Kasumi-1 (cell line): ENCODE measurements at places on chromosomes 4 and X.

GRCh38 chr4:106266201-106266600 lies 49.8 kb downstream of the TBCK start:
- peak; percentile 84 for DNase-seq

DNA sequence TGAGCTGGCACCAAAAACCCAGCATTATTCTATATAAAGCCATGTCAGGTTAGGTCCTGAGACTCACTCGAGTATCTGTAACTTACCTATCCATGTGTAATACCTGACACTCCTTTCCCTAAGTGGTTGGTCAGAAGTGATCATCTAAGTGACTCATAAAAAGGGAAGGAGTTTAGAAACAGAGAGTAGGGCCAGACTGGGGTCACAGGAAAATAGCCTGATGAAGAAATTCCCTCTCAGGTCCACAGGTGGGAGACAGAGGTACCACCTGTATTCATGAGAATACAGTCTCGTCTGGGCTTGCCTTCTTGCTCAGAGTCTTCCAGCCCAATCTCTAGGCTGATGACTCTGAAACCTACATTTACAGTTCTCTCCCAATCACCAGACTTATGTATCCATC lies 161.8 kb upstream of the MAP3K15 start:
- DNase-seq = no peak

- no peak for DNase-seq
These were observed 166.4 kb downstream of the PARM1 start for GRCh38 chr4:75099321-75099720.

DNA sequence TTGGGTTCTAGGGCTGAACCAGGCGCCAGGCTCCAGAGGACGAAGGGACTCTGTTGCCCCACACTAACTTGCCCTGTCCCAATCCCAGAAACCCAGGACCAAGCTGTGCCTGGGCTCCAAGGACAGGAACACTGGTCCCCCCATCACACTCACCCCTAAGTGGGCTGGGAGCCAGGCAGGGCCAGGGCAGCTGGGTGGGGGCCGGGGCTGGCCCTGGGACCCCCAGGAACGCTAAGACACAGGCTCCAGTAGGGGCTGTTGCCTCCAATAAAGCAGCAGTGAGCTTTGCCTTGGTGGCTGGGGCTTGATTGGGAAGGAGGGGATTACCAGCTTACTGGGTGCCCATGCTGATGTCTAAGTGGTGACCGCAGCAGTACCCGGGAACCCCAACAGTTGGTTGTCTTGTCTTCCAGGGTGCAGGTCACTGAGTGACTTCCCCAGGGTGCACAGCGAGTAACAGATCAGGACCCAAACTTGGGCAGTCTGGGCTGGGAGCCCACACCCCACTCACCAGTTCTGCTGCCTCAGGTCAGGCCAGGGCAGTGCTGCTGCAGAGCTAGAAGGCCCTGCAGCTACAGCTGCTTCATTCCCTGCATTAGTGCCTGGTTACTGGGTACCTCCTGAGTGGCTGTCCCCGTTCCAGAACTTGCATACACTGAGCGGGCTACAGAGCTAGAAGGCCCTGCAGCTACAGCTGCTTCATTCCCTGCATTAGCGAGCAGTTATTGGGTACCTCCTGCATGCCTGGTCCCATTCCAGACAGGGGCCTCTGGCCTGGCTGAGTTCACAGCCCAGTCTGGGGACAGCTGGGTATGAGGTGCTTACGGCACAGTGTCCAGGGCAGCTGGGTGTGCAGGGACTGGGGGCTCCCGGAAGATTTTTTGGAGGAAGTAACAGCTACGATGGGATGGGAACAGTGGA lies 9.4 kb upstream of the ADD1 start:
- no peak for DNase-seq

- no peak for DNase-seq
These were observed 956.9 kb upstream of the NDST4 start for GRCh38 chr4:116070283-116070682.

- no peak for DNase-seq
These were observed 309.5 kb upstream of the CPXCR1 start for GRCh38 chrX:88437563-88437962.

GRCh38 chr4:107115185-107115847 lies 79.2 kb upstream of the DKK2 start:
- DNase-seq = no peak

- peak; percentile 8 for DNase-seq
These were observed 799.5 kb downstream of the RPA4 start for GRCh38 chrX:97682991-97683840.

DNA sequence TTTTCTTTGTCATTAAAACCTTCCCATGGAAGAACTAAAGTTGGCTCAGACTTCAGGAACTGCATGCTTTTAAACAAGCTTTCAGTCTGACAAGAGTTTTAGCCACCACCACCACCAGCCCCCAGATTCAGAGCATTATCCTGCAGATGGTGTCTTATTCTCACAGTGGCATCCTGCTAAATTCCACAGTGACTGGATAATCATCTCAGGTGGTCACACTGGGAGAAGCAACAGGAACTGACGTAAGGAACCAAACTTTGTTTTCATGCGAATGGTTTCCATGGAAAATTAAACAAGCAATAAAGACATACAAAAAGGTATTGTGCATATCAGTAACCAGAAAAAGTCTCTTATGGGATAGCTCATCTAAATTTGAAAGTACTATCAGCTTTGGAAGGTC lies 370.7 kb downstream of the FBXW7 start:
- no peak for DNase-seq

DNA sequence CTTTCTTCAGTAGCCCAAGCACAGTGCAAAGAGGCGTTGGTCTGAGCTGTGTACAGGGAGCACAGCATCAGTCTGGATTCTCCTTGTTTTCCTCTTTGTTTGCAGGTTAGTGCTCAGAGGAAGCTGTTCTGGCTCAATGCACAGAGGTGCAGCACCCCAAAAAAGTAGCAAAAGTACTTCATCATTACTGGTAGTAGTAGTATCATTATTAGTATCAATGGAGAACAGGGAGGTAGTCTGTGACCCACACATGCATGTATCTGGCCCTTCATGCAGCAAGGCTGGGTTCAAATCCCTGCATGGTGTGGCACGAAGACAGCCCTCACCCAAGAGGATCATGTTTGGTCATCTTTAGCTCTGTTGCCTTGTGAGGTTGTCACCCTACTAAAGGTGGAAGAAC lies 68.7 kb downstream of the CXXC4 start:
- no peak for DNase-seq

DNA sequence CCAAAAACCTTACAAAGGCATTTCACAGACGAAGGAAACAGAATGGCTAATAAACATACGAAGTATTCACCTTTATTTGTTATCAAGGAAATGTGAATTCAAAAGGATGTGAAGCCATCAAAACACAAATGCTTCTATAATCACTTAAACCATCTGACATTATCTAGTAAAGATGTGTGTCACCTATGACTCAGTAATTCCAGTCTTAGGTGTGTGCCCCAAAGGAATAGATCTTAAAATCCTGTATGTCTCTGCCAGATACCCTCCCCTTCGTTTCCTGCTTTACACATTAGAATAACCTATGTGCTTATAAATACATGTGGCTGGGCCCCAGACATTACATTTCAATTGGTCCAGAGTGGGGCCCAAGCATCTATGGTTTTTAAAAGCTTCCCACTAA lies 41.8 kb upstream of the CEP135 start:
- no peak for DNase-seq

- peak; percentile 53 for DNase-seq
These were observed 124.2 kb upstream of the MBNL3 start for GRCh38 chrX:132612821-132613564.

DNA sequence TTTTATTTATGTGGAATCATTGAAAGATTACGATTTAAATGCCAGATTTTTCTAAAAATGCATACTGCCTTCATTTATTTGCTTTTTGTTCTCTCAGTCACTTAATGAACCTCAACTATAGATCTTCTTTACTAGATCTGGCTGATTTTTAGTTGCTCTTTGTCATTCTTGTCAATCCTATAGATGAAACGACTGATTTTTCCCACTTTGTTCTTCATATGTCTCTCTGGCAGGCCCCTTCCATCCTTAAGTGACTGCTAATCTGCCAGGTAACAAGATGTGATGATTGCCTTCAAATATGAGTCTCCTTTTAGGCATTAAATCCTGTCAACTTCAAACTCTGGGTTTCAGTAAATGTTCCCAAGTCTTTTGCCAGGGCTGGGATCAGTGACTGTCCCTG lies 61.0 kb downstream of the ALG13 start:
- no peak for DNase-seq

- DNase-seq = no peak
These were observed at the start of gene ASMTL for GRCh38 chrX:1452516-1453394. Gene ASMTL, minus strand, starts transcription at chrX:1452909. Its CDS starts 69 bp downstream, at chrX:1452840.

DNA sequence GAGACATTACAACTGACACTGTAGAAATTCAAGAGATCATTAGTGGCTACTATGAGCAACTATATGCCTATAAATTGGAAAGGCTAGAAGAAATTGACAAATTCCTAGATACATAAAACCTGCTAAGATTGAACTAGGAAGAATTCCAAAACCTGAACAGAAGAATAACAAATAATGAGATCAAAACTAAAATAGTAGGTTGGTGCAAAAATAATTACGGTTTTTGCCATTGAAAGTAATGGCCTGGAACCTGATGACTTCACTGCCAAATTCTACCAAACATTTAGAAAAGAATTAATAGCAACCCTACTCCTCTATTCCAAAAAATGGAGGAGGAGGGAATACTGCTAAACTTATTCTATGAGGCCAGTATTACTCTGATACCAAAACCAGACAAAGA lies 824.9 kb downstream of the KLHL13 start:
- DNase-seq = no peak

DNA sequence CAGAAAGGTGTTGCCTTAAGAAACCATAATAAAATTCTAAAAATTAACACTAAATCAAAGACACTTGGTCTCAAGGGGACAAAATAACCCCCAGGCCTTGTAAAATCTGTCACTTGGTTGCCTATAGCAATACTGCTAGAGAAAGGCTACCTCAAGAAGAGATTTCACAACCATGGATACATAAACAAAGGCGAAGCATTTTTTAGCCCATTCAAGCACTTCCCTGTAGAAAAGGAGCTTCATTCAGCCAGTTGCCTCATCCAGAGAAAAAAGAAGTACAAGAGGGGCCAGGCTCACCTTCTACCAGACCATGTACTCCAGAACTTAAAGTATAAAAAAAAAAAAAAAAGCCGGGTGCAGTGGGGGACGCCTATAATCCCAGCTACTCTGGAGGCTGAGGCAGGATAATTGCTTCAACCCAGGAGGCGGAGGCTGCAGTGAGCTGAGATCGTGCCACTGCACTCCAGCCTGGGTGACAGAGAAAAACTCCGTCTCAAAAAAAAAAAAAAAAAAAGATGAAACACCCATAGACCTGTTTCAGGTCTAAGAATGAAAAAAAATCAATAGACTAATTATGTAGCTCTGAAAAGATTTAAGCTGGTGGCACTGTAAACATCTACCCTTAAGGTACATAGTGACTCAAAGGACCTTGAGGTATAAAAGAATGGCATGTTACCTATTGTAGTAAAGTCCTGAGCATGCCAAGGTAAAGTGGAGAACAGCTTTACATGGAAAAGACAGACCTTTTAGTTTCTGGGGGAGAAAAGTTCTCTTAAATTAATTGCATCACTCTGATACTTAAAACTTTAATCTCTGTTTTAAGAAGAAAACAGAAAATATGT lies 18.0 kb downstream of the RUFY3 start:
- DNase-seq = no peak

DNA sequence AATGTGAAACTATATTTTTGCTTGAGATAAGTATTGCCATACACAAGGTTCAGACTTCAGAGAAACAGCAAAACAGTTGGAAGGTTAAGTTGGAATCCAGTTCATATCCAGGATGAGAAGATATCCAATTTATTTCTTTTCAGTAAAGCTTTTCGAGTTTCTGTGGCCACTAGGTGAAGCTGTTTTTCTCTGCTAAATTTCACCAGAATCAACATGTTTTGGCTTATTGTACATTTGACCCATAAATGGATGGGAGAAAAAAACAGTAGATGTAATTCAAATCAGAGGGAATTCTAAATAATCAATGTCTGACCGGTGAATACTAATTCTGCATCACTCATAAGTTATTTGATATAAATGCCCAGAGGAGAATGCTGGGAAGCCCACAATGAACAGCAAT lies 9.1 kb upstream of the METTL14 start:
- no peak for DNase-seq

GRCh38 chr4:73698217-73698616 lies 42.2 kb upstream of the CXCL8 start:
- DNase-seq = no peak

GRCh38 chrX:11672213-11672612 lies 6.5 kb upstream of the ARHGAP6 start:
- DNase-seq = no peak

DNA sequence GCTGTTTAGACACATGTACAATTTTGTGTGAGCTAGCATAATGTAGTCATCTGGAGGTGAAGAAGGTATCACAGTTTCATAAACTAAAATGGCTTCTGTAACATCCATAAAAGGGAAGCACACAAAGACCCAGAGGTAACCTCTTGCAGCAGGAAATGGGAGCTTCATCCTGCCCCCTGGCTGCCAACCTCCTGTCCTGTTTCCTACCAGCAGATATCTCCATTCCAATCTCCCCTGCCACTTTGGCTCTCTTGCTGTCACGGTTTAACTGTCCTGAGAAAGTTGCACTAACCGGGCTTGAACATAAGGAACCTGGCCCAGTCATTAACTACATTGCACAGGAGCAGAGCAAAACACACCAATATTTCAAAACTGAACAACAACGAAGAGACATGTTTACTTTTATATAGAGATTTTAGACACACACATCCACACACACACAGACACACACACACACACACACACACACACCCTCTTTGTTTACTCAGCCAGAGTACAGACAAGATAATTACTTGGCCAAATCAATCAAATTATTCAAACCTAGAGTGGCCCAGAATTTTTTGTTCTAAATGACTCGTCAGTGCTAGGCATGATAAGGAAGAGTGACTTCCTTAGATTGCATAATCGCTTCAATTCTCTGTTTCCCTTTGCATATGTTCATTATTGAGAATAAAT lies 24.2 kb downstream of the MID2 start:
- no peak for DNase-seq

GRCh38 chr4:16240300-16240699 lies 14.0 kb upstream of the TAPT1 start:
- DNase-seq = peak; percentile 22

GRCh38 chr4:76659103-76659490 lies 224.1 kb downstream of the SHROOM3 start:
- DNase-seq = no peak

- DNase-seq = peak; percentile 64
These were observed 44.0 kb upstream of the TLR2 start for GRCh38 chr4:153639833-153640802.

DNA sequence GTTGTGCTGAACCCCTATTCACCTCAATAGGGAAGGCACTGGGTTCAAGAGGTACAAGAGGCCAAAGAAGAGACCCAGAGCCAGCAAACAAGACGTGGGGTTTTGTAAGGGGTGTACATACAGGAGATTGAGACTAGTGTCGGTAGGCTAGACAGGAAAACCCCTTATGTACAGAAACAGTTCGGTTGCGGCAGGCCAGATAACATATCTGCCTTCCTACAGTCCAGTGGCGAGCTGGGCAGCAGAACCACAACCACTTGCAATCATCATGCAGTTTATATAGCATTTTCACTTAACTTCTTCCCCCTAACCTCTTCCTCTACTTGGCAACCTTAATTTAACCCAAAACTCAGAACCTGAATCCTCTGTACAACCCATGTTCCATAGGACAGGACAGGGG lies 422.2 kb downstream of the PDHA2 start:
- DNase-seq = no peak
